ENCODE measurements at places on chromosomes 6 and 20.
A peak's percentile ranks its signal among the peaks of the same experiment; 100 is the strongest.

DNA sequence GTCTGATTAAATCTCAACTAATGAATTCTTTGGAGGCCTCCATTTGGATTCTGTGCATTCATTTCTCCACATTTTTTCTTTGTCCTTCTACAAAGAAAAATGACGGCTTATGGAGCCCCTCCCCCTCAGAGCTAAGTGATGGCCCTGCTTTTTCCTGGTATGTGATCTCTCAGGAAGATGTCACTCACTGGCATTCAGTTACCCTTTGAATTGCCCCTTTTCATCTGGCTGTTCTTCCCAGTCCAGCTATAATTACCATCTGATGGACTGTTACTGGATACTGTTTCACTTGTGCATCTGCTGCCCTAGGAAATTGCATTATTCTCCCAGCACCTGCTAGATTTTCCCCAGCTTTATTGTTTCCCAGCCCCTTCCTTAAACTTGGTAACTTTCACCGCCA, 151.9 kb downstream of the CFAP61 start:
- no peak overlapping the region for H3K4me3 ChIP-seq
- peaks cover 50% of the 10 kb centered on the region for H3K4me1 ChIP-seq
- no peaks in the 10 kb centered on the region for H3K36me3 ChIP-seq
- peaks cover 6% of the 10 kb centered on the region for H3K27me3 ChIP-seq
- no peak overlapping the region for H3K27ac ChIP-seq

DNA sequence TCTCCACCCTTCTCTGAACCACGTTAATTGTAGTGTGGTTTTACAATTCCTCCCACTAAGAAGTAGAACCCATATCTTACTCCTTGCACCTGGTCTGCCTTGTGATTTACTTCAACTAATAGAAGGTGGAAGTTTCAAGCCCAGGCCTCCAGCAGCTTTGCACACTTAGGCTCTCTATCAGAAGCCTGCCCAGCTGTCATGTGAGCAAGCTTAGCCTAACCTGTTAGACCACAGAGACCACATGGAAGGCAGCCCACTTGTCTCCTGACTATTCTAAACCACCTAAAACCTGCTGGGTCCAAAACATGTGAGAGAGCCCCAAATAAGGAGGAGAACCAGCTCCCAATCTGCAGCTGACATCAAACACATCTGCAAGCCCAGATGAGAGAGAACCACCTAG, 127.6 kb upstream of the BTBD3 start:
- H3K27ac ChIP-seq, result no peak overlapping the region
- H3K4me3 ChIP-seq, result no peak overlapping the region
- DNase-seq, result no peak

DNA sequence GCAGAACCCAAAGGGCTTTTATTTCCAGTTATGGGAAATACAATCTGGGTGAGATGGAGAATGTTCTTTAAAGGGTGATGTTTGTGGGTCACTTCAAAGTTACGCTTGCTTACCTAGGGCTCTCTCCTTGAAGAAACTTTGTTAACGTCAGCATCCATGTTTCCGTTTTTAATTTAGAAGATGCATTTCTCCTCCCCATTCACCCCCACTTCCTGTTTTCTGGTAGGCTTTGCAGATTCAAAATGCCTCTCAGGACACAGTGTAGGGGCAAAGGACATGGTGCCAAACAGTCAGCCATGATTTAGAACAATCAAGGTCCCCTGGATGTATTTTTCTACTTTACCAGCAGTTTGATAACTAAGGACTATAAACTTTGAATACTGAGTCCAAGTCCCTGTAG, 49.5 kb downstream of the RPS12 start:
- DNase-seq, result no peak
- no peak overlapping the region for H3K27ac ChIP-seq
- H3K27me3 ChIP-seq, result no peaks in the 10 kb centered on the region
- no peak overlapping the region for H3K4me3 ChIP-seq

DNA sequence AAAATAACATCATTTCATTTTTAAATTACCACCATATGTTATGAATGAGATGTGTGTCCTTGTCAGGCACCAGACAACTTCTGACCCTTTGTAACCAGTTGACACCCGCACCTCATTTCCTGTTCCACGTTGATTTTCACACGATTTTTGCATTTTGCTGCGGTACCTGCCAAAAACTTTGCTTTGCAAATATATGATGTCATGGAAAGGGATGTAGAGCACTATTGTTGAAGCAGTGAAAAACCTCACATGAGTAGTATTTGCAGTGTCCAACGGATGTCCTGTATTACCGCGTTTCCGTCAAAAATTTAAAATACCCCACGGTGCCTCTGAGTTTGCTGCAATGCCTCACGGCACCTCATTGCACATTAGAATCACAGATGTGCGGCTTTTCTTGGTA, 115.6 kb downstream of the MTHFD1L start:
- no peak overlapping the region for H3K27ac ChIP-seq
- H3K4me1 ChIP-seq, result no peaks in the 10 kb centered on the region
- DNase-seq, result no peak
- no peaks in the 10 kb centered on the region for H3K27me3 ChIP-seq
- H3K36me3 ChIP-seq, result peaks cover 2% of the 10 kb centered on the region

DNA sequence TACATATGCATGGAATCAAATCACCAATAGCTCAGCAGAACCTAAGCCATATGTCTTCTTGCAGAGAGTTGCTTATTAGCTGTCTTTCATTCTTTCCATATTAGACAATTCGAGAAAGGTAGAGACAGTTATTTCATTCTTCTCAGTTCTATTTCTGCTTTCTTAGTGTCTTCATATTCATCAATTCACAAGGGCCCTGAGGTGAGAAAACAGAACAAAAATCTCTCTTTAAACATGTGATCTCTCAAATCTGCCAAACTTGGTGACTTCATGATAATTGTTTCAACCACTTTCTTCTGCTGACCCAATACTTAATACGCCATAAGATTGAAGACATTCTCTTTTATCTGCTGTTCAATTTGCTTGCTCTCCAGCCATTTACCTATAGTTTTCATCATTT, 229.7 kb upstream of the MARCKS start:
- H3K27me3 ChIP-seq, result peaks cover 3% of the 10 kb centered on the region
- no peak overlapping the region for H3K4me3 ChIP-seq
- peaks cover 10% of the 10 kb centered on the region for H3K4me1 ChIP-seq
- no peak overlapping the region for H3K27ac ChIP-seq
- DNase-seq, result no peak

- peaks cover 3% of the 10 kb centered on the region for H3K36me3 ChIP-seq
- peaks cover 66% of the 10 kb centered on the region for H3K27me3 ChIP-seq
- no peak overlapping the region for H3K27ac ChIP-seq
- DNase-seq, result peak; percentile 80
- H3K4me3 ChIP-seq, result peak overlapping the region; percentile 5
Observed at GRCh38 chr6:151323791-151324487, 67.4 kb downstream of the ZBTB2 start.

DNA sequence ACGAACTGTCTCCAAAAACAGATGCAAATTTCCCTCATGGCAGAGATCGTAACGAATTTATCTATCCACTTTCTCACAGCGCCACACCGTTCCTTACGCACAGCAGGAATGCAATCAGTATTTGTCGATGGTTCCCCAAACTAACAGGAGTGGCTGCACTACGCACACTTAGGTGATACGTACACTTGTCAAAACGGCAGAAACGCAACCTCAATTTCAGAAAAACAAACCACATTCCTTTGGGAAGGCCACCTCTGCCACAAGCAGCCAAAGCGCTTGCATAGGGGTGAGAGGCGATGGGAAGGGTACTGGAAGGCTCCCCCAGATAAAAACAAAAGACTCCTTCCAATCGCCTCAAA, 638 bp downstream of the MDN1 start:
- no peak for DNase-seq
- peak overlapping the region; percentile 95 for H3K27ac ChIP-seq
- peak overlapping the region; percentile 86 for H3K4me3 ChIP-seq
- no peaks in the 10 kb centered on the region for H3K36me3 ChIP-seq
- H3K27me3 ChIP-seq, result no peaks in the 10 kb centered on the region

- no peaks in the 10 kb centered on the region for H3K4me1 ChIP-seq
- H3K4me3 ChIP-seq, result no peak overlapping the region
- H3K27ac ChIP-seq, result no peak overlapping the region
- DNase-seq, result no peak
Observed at GRCh38 chr20:1430004-1430451, 36.6 kb downstream of the NSFL1C start.

DNA sequence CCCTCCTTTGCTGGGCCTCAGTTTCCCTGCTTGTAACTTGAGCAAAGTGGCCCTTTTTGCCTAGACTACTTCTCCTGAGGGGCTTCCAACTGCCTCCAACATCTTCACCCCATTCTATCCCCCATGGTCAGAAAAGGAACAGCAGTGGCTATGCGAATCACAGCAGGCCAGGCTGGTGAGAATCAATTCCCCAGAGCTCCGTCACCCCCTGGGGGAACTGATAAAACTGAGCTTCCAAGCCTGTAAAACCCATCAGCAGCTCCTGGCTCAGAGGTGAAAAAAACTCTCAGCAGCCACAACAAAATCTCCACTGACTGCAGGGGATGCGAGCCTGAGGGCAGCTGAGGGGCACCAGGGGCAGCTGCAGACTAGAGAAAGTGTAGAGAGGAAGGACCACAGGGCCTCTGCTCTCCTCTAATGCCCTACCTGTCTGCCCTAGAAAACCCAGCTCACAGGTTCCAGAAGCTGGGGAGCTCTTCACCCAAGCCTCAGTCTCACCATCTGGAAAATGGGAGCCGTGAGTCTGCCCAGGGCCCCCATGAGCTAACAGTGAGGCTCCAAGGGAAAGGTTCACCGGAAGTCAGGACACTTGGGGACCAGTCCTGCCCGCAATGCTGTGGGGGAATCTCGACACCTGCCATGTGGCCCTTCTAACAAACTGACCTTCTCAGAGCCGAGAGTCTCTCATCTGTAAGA, 120.6 kb downstream of the GRM4 start:
- no peaks in the 10 kb centered on the region for H3K36me3 ChIP-seq
- H3K4me1 ChIP-seq, result peaks cover 22% of the 10 kb centered on the region
- H3K27me3 ChIP-seq, result peaks cover 40% of the 10 kb centered on the region
- DNase-seq, result no peak

DNA sequence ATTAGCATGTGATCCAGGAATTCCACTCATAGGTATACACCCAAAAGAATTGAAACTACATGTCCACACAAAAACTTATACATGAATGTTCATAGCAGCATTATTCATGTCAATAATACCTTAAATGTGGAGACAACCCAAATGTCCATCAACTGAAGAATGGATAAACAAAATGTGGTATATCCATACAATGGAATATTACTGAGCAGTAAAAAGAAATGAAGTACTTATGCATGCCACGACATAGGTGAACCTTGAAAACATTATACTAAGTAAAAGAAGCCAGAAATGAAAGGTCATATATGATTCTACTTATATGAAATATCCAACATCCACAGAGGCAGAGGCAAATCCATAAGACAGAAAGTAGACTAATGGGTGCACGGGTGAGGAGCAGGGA, 159.9 kb downstream of the UNC5CL start:
- no peak for DNase-seq
- H3K4me3 ChIP-seq, result no peak overlapping the region
- peaks cover 16% of the 10 kb centered on the region for H3K4me1 ChIP-seq
- H3K36me3 ChIP-seq, result peaks cover 4% of the 10 kb centered on the region

DNA sequence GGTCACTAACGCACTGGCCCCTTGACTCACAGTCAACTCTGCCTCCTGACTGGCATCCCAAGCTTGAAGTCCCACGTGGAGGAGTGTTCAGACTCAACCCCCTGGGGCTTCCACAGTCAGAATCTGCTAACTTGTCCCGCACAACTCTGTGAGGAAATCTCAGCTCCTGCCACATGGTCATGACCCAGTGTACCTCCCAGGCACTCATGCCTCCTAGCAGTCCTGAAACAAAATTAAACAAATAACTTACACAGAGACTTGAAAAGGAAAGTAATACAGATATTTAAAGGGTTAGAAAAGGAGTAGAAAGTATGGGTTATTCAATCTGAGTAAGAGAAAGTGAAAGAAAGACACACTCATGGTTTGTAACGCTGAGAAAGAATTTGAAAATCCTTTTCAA, 134.9 kb downstream of the GMDS start:
- H3K27me3 ChIP-seq, result no peaks in the 10 kb centered on the region
- DNase-seq, result no peak
- no peaks in the 10 kb centered on the region for H3K36me3 ChIP-seq
- no peak overlapping the region for H3K27ac ChIP-seq
- peaks cover 7% of the 10 kb centered on the region for H3K4me1 ChIP-seq
- no peak overlapping the region for H3K4me3 ChIP-seq

GRCh38 chr6:71334768-71335167, 46.2 kb downstream of the OGFRL1 start:
- peaks cover 2% of the 10 kb centered on the region for H3K4me1 ChIP-seq
- H3K27me3 ChIP-seq, result no peaks in the 10 kb centered on the region
- no peak overlapping the region for H3K27ac ChIP-seq
- peaks cover 4% of the 10 kb centered on the region for H3K36me3 ChIP-seq
- H3K4me3 ChIP-seq, result no peak overlapping the region

GRCh38 chr6:81697559-81697958, 54.9 kb downstream of the TENT5A start:
- no peaks in the 10 kb centered on the region for H3K36me3 ChIP-seq
- H3K27me3 ChIP-seq, result no peaks in the 10 kb centered on the region
- H3K4me3 ChIP-seq, result no peak overlapping the region
- DNase-seq, result no peak
- H3K4me1 ChIP-seq, result peaks cover 7% of the 10 kb centered on the region

DNA sequence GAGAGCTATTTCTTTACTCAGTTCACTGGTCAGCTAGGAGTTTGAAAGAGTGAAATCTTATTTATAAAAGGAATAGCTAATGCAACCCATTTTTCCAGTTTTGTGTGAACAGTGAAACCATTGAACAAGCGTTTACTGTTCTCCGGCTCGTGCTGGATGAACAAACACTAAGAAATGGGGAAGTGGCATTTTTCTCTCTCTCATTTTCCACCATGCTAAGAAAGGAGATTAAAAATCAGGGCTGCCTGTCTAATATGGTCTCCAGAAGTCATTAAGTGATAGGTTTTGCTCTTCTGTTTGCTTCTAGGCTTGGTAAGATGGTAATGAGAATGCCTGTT, 774 bp upstream of the SFT2D1 start:
- H3K36me3 ChIP-seq, result no peaks in the 10 kb centered on the region
- H3K27me3 ChIP-seq, result peaks cover 15% of the 10 kb centered on the region
- DNase-seq, result no peak
- H3K4me1 ChIP-seq, result peaks cover 7% of the 10 kb centered on the region

DNA sequence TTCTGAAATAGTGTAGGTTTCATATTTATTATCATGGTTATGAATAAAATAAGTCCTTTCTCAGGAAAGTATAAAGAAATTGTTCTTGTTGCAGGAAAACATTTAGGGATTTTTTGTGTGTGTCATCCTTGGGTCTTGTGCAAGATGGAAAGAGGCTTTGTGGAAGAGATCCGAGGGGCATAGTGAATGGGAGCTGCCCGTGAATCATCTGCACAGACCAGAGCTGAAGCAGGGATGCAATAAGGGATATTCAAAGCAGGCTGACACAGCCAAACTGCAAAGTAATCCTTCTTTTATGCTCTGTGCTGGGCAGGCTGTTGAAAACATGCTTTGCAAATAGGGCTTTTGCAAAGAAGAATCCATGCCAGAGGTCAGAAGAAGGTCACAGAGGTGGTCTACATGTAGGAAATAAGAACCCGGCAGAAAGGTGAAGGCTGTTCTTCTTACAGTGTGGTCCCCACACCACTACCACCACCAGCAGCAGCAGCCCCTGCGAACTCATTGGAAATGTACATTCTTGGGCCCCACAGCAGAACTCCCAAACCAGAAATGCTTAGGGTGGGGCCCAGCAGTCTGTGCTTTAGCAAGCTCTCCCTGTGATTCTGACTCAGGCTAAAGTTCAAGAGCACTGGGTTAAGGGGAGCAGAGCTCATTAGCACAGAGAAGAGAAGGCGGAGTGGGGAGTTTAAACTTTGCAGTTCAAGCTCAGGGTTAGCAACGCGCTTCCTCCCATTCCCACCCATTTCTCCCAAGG, 237.6 kb downstream of the QKI start:
- peaks cover 3% of the 10 kb centered on the region for H3K4me1 ChIP-seq
- H3K4me3 ChIP-seq, result no peak overlapping the region
- H3K36me3 ChIP-seq, result no peaks in the 10 kb centered on the region
- no peak overlapping the region for H3K27ac ChIP-seq
- DNase-seq, result no peak
